Common myeloid progenitor, CD34-positive (primary cell): ENCODE measurements at places on chromosomes 6 and 20.
A peak's percentile ranks its signal among the peaks of the same experiment; 100 is the strongest.

DNA sequence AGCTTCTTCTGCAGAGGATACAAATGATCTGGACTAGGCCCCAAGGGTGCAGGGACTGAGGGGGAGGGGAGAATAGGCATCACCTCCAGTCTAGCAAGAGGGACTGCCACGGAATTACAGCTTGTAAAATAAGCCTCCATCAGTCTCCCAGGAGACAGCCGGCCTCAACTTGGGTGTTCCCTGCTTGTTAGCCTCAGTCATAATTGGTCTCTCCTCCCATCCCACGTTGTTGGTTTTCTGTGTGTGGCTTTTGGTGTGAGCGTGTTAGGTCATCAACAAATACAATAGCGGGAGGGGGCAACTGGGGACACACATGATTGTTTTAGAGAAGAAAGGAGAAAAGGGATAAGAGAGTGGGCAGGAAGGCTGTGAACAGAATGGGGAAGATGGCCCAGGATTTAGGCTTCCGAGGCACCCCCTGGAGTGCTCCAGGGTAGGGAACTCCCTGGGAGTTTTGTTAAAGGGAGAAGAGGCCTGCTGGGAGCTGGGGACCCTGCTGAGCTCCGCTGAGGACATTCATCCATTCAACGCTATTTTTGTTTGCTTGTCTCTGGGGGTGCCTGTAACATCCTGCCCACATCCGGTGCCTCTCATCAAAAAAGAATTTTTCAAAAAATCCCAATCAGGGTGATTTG is 9.2 kb downstream of the FOXA2 start:
- no peak for DNase-seq

- no peak for DNase-seq
Observed at GRCh38 chr6:166244353-166245045, 63.7 kb downstream of the PRR18 start.

DNA sequence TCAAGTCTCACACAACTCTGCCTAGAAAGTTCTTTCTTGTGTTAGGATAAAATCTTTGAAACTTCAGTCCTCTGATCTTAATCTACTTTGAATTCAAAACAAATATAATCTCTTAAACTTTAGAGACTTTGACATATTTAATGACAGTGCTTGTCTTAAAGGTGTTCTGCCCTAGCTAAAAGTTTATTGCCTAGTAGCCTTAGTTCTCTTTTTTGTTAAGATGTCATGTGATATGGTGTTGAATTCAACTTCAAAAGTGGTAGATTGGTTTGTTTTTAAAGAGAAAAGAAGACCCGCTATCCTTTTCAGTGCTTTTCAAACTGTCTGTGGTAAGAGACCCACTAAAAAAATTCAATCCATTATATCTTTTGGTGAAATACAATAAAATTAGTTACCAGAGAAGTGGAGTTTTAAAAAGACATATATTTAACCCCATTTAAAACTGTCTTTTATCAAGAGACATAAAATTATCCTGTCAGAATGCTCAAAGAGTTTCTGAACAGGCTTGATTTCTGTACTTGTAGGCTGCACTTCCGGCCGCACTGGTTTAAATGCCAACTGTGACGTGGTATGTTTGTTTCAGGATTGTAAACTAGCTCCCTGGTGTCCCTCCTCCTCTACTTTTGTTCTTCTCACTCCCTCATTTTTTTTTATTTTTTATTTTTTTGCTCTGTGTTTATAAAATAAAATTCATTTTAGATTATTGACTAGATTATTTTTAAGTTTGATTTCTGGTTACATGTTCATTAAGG is 76.5 kb downstream of the QKI start:
- DNase-seq, result no peak

DNA sequence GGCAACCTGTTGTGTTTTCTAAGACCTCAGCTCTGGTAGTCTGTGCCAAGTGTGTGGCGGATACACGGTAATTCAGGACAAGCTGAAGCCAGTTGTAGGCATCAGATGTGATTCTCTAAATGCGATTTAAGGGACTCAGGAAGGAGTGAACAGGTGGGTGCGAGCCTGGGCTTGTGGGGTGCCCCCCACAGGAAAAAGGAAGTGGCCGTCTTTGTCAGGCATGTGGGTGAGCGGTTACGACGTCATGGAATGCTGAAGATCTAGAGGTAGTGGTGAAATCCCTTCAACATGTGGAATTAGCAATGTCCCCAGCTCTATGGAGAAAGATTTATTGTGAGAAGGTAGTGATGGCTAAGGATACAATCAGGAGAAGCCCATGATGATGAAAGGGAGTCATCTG is 95.1 kb upstream of the EXOC2 start:
- peak; percentile 69 for DNase-seq

- DNase-seq, result no peak
Observed at GRCh38 chr6:163419413-163420288, 5.1 kb downstream of the QKI start.

DNA sequence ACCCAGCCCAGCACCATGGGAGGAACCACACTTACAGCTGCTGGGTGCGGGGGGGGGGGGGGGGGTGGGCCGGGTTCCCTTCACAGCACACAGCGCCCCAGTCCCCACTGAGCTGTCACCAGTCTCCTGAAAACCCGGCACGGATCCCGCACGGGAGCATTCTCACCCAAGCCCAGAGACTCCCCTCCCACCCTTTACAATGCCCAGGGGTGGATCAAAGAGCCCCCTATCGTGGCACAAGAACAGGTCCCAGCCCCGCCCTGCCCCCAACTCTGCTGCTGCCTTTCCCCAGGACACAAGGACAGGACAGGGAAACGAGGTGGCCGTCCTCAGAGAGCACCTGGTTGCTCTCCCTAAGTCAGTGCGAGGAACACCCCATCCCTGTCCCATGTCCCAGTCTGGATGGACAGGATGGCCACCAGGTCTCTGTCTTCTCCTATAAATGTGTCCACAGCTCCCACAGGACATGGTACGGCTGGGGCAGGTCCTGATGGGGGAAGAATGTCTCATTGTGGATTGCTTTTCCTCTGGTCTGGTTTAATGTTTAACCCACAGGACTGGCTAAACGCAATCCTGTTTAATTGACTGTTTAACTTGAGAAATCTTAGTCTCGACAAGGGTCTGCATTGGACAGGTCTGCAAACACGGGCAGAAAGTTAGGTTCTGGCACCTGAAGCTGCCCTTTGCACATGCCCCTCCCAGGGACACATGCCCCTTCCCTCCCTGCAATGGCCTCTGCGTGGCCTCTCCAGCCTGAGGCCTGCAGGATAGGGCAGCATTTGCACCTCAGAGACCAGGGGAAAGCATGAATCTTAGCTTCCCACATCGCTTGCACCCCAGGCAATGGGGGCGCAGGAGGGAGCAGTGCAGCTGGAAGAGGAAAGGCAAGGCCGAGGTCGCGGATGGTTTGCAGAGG is 45.3 kb downstream of the DACT2 start:
- DNase-seq, result no peak

DNA sequence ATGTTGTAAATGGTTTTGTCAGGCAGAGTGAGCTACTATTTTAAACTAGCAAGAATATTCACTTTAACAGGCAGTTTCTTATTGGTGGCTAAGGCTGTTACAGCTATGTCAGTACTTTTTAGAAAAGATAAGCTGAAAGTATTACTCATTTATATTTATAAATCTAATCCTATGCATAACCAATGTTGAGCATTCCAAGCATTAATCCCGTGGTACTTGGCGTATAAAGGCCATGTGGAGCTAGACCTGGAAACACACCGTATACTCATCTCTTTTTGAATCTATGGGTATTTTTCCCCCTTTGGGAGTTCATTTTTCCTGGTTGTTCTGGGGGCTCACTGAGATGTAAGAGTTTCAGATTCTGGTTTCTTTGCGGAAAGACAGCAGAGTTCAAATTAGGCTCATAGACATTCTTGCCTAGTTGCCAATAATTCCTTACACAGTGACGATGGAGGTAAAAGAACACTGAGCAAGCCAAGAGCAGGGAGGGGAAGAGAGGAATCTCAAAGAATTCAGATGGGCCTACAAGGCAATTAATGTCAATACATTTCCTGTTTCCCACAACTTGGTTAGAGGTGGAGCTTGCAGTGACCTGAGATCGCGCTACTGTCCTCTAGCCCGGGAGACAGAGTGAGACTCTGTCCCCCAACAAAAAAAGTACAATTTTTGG is 211.5 kb downstream of the SOX4 start:
- no peak for DNase-seq

DNA sequence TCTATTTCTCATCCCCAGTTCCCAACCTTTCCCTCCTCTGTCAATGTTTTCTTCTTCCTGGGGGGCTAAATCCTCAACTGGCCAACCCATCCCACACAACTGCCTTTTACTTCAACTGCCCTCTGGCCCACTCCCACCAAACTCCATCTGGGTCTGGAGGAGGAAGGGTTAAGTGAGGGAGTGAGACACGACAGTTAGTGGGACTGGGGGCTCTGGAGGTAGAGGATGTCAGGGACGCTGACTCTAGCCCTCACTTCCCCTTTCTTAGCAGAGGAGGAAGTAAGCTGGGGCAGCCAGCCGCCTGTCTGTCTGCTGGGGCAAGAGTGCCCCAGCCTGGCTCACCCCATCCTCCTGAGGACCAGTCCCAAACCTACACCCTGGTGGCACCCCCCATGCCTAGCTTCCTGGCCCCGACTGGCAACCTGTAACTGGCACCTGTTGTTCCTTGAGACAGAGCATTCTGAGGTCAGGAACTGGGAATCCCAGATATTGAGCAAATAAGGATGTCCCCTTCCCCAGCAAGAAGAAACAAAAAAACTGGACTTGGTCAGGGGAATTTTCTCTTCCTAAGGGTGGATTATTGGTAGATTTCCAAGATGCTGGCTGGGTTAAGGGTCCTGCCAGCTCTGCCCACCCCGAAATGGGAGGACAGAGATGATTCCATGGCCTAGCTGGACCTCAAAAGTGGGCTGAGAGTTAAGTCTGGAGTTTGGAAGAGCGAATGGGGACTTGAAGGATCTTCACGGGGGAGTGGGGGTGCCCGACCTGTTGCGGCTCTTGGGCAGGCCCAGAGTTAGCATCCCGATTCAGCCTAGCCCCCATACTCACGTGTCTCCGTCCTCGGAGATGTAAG is 971 bp downstream of the NFKBIE start:
- DNase-seq, result peak; percentile 95

DNA sequence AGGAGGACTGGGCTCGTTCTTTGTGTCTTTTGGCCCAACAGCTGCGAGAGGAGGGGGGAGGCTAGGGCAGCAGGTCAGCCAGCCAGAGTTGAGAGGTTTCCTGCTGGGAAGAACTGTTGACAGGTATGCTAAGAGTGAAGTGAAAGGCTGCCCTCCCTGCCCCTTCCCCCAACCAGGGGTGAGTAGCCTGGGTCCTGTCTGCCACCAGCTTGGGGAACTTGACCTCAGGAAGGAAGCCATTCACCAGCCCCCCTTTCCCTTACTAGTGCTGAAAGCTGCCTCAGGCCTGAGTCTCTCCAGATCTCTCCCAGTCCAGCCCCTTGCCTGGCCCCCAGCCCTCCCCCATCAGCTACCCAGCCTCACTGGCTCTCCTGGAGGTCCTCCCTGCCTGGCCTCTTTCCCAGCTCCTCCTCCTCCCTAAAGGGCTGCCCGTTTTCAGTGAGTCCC is 20.7 kb upstream of the ZNF76 start:
- DNase-seq, result peak; percentile 35

- DNase-seq, result no peak
Observed at GRCh38 chr6:6829872-6830685, 241.6 kb downstream of the LY86 start.

DNA sequence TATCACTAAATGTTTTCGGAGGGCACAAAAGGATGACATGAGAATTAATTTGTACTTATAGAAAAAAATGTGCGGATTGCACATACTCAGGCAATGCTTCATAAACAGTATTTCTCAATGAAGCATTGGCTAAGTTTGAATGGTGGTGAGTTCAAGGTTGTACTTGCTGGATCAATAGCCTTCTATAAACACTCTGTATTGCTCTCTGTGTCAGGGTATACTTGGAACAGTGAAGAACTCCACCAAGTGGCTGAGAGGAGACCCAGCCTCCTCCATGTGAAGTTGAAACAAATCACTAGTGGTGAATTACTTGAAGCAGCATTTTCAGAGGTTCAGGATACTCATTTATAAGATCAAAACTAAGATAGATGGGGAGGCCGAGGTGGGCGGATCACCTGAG is 360.6 kb downstream of the RIMS1 start:
- DNase-seq, result no peak

GRCh38 chr6:69907981-69908498 is 41.7 kb downstream of the COL19A1 start:
- no peak for DNase-seq

DNA sequence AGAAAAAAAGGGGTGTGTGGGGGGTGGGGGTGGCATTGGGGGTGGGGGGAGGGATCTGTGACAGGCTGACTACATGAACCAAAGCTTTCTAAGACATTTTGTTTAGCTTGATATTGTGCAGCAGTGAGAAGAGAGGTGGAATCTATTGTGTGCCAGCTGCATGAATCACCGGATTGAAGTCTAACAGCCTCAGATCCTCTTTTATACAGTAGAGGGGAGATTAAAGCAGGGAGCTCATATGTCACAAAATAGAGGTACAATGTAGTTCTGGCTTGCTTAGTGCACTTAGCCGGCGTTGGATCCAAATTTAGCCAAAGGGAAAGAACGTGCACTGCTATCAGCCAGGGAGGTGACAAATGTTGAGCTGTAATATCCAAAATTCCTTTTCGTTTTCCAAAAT is 404.2 kb upstream of the CITED2 start:
- DNase-seq, result no peak

DNA sequence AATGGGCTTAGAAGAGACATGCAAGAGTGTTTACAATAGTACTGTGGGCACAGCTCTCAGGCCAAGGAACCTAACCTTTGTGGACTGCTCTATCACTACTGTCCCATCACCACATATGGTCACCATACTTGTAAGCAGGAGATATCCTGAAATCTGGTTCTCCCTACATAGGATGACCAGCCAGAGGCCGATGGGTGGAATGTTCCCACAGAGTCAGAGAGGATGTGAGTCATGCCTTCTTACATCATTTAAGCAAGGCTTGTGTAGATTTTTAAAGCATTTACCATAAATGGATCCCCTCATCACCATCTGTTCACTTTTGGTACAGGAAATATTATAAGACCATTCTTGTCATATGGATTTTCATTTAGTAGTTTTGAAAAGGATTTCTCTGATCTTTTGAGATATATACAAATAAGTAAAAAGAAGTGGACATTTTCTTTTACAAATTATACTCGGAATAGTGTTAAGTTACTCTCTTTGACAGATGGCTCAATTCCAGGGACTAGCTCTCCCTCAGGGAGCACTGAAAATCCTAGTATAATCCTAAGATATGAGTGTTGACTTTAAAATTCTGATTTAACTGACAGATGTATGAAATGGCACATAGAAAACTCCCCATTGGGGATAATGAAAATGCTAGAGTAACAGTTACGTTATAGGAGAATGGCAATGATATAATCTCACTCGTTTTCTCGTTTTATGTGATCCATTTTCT is 6.6 kb downstream of the HTR1B start:
- peak; percentile 28 for DNase-seq

DNA sequence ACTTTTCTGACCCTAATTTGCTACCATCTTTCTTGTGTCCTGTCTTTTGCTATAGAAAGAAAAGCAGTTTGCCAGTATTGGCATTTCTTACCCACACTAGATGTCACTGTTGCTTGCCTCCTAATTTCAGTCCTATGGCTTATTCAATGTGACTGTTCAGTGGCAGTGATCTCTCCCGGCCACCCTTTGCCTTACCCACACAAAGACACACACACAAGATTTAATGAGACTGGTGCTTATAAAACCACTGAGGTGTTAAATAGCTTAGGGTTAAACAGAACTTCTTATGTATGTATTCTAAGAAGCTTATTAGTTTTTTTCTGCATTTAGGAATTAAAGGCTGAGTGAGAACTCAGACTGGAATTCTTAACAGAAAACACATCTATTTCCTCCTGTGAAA is 233.6 kb upstream of the ASCC3 start:
- DNase-seq, result peak; percentile 1
